Activated CD4-positive, CD25-positive, alpha-beta regulatory T cell (primary cell): ENCODE measurements at places on chromosomes 12 and 14.

DNA sequence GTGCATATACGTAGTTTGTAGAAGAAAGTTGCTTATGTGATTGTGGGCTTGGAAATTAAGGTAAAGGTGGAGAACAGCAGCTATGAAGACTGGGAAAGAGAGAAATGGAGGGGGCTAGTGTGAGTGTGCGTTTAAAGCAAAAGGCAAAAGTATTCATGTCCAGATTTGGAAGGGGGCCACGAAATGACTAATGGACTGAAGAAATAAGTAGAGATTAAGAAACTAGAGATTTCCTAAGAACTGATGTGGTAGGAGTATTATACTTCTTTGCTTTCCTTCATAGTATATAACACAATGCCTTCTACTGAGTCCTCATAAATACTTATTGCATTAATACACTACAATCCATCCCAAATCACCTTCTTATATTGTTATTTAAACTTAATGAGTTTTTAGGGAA lies 298.6 kb upstream of the NOVA1 start:
- no peak for DNase-seq

DNA sequence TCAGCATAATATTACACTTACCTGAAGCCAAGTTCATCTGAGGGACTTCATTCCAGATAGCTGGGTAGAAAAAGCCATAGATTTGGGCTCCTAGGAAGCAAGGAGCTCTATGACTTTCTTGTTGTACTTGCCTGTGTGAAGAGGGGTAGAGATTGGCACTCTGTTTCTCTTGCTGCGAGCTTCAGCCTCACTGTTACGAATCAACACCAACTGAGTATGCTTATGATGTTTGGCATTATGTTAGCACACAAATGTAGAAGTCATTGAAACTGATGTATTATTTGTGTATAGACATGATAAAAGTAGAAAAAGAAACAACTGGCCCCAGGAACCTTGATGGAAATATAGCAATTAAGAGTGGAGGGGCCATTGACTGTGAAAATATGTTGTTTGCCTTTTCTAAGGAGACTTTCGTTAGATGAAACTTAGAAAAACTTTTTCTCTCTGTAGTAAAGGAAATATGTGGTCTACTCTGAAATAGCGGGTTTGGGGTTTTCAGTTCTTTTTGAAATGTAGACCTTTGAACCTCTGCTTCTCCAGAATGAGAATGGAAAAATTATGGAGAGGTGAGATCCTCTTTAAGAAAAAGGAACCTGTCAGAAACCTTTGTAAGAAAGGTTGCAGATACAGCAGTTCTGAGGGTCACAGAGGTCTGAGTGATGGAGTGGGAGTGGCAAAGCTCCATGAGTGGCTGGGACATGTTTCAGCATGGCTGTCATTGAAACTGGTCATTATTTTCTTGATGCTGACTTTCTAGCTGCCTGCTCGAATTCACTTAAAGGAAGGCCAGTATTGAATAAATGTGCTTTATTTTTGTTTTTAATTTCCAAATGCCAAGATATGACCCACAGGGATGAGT lies 159.9 kb downstream of the GCH1 start:
- no peak for DNase-seq

GRCh38 chr12:43069768-43070221 lies 480.2 kb upstream of the PRICKLE1 start:
- no peak for DNase-seq

- no peak for DNase-seq
Observed at GRCh38 chr14:61706096-61706690, 10.9 kb downstream of the HIF1A start.

GRCh38 chr12:3085341-3086139 lies 8.4 kb downstream of the TSPAN9 start:
- no peak for DNase-seq

DNA sequence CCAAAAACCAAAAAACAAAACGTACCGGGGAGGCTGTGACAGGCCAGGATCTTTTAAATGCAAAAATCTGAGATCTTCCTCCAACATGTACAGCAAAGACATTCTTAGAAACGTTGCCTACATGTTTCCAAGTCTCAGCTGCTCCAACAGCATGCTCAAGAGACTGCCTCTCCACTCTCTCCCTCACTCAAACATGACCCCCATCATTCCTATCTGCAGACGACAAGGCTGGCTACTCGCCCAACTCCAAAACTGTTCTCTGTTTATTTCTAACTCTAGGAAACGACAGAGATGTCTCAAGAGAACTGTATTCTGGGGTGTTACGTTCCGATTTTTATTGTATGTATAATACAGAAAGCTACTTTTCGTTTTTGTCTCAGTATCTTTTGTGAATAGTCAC lies 57.5 kb upstream of the TMCC3 start:
- DNase-seq: no peak

GRCh38 chr12:42216737-42217136 lies 21.3 kb downstream of the YAF2 start:
- DNase-seq: no peak

- peak; percentile 58 for DNase-seq
Observed at GRCh38 chr12:121804417-121805111, 755 bp downstream of the SETD1B start.

DNA sequence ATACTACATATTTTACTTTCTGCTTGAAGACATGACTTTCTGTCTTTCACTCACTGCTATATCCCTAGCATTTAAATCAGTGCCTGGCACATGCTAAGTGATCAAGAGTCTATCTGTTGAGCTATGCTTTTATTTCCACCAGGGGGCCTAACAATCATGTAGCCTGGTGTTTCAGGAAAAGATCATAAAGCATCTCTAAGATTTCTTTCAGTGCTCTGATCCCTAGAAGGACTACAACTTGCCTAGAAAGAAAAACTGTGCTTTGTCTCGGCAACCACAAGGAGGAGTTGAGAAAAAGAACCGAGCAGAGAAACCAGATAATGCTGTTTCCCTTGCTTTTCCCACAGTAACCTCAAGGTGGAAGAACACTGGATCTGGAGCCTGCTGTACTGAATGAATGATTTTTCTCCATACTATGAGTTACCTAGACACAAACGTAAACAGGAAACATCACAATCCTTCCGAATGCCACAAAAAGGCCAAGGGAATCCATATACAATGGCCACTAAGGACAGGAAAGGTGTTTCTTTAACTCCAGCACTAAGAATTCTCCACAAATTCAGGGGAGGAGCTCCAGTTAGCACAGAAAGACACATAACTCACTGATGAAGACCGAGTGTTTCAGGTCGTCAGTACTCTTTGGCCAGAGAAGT lies 1.2 kb downstream of the CRY1 start:
- DNase-seq: no peak

- DNase-seq: no peak
Observed at GRCh38 chr12:101051901-101052550, 158.0 kb downstream of the SLC5A8 start.

DNA sequence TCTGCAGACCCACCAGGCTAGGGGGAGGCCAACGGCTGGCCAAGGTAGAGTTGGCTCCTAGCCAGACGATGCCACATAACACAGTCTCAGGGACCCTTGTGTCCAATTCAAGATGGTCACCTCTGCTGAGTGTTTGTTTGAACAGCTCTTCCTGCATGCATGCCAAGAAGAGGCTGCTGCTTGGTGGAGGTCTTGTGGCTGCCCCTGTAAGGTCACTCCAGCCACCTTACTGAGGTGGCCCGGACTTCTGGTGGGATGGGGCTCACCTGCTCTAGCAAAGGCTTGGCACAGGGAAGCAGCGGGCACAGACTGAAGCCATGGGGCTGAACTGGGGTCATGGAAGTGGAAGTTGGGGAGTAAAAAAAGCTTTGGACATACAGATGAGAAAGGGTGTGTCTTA lies 210.3 kb downstream of the GLT1D1 start:
- DNase-seq: no peak

DNA sequence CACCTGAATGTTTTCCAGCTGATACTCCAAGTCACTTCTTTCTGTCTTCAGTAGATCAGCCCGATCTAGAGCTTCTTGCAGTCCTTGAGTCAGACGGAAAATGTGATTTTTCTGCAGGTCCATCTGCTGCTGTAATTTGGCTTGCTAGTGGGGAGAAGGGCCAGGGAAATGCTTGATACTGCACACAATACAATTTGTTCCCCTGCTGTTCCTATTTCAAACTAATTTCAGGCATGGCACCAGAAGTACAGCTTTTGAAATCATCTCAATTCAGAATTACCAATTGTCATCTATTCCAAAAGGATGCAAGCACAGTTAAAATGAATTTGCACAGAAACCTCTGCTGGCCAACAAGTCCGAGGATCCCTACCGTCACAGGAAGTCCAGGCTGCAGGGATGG lies 53.4 kb downstream of the PRKAB1 start:
- no peak for DNase-seq

DNA sequence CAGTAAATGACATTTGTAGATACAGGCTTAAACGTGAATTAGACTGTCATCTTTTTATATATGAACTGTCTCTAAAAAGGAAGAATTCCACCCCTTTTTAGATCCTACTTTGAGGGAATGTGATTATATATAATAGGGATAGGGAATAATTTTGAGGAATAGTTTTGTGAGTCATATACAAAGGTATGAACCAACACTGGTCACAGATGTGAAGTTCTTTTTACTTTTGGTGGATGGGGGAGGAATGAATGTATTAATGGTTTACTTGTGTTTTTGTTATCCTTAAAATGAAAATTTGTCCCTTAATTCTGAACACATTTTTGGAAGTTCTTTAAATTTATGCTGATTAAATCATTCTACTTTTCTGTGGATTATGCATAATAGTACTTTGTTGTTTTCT lies 30.4 kb downstream of the FRS2 start:
- no peak for DNase-seq

DNA sequence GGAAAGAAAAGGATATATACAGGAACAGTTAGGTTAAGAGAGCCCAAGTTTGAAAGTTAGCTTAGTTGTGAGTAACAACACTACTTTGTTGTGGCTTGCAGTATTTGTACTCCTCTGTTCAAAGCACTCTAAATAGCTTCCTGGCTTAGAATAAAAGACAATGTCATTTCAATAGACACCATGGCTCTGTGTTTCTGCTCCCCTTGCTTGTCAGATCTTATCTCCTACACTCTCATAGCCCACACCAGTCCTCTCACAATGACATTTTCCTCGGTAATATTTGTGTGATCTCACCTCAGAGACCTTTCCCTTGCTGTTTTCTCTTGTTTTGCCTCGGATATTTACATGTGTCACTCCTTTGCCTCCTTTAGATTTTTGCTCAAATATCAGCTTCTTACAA lies 418.4 kb downstream of the MDGA2 start:
- DNase-seq: no peak

DNA sequence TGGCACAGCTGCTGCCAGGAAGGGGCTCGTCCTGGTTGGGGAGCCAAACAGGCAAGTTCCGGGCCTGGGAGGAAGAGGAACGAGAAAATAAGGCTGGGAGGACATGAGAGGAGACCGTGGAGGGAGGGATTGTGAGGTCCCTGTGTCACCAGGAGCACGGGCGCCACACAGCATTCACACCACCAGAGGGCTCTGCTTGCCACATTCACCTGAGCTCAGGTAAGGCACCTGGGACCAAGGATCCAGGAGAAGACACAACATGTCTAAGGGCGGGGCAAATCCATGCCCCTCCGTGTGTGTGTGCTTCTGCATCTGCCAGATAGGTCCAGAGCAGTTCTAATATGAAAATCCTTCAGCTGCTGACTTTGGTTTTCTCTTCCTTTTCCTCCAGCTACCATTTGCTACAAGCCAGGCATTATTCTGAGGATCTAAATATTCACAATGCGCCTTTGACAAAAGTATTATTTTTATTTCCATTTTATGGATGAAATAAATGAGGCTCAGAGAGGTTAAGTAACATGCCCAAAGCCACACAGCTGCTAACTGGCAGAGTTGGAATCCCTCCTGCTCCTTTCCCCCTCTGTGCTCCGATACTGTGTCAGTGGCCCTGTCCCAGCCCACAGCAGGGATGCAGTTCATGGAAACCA lies 14.6 kb downstream of the RAPGEF3 start:
- DNase-seq: peak; percentile 31

- DNase-seq: no peak
Observed at GRCh38 chr12:131430158-131430742, 280.6 kb upstream of the SFSWAP start.

GRCh38 chr12:28879379-28879778 lies 269.7 kb upstream of the FAR2 start:
- no peak for DNase-seq

GRCh38 chr12:80472236-80472635 lies 28.2 kb downstream of the PTPRQ start:
- no peak for DNase-seq
